ENCODE measurements at places on chromosomes 12 and 14.

DNA sequence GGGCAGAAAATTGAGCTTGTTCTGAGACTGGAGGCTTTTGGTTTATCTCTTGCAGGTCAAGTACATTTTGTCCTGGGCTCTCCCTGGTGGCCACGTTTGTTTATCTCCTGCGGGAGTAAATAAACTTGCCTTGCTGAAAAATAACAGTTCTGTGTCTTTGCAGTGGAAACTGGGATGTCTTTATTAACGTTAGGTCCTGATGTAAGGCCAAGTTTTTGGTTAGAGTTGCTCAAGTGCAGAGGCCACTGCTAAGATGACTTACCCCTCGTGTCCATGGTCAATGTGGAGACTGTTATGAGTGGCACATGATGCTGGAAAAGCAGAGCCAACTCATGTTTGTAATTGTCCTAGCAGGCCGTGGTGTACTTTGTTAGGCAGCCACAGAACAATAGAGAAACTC is 3.8 kb downstream of the PTPN11 start:
- DNase-seq = no peak

- DNase-seq = no peak
Observed at GRCh38 chr12:23424685-23425084, 524.8 kb downstream of the SOX5 start.

DNA sequence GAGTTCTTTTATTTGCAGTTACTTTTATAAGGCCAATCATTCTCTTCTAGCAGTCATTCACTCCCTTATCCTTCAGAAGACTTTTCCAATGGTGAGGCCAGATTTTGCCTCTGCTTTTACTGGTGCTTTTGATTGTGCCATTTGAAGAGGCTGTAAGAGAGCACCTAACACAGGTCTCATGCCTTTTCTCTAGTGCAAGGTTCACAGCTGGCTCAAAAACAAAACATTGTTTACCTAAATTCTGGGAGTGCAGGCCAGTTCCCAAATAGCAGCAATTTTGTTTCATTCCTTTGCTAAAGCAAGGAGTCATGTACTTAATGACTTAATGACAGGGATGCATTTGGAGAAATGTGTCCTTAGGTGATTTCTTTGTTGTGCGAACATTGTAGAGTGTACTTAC is 192.0 kb downstream of the SYT10 start:
- DNase-seq = no peak

DNA sequence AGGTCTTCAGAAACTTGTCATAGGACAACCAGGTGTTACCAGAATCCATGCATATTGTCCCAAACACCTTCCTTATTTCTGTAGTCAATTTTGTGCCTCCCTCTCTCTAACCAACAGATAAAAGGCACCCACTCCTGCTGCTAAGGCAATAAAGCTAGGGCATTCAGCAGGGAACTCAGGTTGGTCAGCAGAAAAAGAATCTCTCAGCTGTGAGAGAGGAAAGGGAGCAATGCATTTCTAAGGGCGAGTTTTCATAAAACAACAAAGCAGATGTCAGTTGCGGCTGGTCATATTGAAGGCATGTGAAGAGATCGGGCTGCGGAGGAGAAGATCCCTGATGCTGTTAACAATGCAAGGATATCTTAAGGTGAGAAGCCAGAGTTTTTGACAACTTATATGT is 7.4 kb upstream of the POU6F1 start:
- DNase-seq = no peak

GRCh38 chr14:93889739-93890483 is 37.2 kb upstream of the FAM181A start:
- DNase-seq = no peak

All from CD4-positive, alpha-beta memory T cell (primary cell).